ENCODE measurements at places on chromosomes 3 and 15.

DNA sequence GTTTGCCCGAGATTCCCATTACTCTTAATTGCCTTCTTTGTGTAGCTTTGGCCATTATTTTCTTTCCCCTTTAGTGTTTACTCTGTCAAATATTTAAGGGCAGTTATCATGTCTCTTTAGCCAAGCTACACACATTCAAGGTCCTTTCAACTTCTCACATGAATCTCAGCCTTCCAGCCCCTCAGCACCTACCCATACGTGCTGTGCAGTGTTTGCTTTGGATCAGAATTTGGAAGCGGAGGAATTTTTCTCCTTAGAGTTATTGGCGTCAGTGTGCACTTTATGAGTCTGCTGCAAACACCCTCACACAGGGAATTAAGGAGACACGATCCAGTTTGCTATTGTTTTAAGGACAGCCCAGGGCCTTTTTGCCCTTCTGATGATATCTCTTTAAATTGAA, 231.6 kb downstream of the CACNA2D3 start:
- no peak for DNase-seq

DNA sequence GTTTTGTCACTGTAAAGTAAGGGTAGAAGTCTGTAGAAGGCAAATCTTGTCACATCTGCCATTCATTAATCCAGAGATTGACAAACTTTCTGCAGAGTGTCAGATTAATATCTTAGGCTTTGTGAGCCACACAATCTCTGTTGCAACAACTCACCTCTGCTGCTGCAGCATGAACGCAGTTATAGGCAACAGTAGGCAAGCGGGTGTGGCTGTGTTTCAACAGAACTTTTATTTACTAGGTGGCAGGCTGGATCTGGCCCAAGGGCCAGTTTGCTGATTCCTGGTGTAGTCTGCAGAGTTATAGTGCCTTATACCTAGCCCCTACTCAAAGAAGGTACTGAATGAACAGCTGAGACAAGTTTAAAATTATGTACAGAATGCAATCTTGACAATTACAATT, 396.7 kb downstream of the FOXP1 start:
- no peak for DNase-seq

- DNase-seq, result no peak
These were observed 148.9 kb upstream of the PEX5L start for GRCh38 chr3:180185650-180186049.

GRCh38 chr15:43991206-43991605, 164.4 kb downstream of the WDR76 start:
- DNase-seq, result no peak

GRCh38 chr15:87394676-87395075, 861.9 kb downstream of the NTRK3 start:
- no peak for DNase-seq

DNA sequence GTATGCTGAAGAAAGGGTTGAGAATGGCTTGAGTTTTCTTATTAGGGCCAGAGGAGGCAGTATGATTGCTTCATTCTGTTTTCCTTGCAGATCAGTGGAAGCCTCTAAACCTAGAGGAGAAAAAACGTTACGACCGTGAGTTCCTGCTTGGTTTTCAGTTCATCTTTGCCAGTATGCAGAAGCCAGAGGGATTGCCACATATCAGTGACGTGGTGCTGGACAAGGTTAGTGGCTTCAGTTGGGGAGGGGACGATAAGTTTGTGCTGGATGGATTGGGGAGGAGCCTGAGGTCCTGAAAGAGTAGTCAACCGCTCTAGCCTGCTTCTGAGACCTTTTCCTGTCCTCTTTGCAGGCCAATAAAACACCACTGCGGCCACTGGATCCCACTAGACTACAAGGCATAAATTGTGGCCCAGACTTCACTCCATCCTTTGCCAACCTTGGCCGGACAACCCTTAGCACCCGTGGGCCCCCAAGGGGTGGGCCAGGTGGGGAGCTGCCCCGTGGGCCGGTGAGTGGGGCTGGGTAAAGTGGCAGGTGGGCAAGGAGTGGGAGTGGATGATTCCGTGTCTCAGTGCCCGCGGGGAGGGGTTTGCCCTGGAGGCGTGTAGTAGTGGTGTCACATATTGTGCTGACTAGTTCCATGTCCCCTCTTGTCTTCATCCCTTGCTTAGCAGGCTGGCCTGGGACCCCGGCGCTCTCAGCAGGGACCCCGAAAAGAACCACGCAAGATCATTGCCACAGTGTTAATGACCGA, 8.5 kb downstream of the EIF4G1 start:
- no peak for DNase-seq

DNA sequence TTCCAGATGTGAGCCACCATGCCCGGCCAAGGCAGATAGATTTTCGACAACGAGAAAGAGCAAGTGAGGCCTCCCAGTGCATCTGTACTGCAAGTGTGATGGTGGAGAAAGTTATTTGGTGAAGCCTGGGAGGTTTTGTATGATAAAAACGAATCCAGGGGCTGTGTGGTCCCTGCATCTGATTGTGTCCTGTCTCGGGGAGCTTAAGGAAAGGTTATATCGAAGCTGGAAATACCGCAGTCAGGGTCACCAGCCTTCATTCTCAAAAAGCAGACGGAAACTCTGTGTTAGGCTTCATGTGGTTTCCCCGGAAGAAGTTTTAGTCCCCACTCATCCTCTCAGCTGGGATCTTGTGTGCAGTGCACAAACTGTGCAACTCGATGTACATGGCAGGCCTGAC, 3.4 kb downstream of the MINDY4B start:
- no peak for DNase-seq

GRCh38 chr3:42983927-42984326, 4.8 kb downstream of the GASK1A start:
- DNase-seq, result no peak

DNA sequence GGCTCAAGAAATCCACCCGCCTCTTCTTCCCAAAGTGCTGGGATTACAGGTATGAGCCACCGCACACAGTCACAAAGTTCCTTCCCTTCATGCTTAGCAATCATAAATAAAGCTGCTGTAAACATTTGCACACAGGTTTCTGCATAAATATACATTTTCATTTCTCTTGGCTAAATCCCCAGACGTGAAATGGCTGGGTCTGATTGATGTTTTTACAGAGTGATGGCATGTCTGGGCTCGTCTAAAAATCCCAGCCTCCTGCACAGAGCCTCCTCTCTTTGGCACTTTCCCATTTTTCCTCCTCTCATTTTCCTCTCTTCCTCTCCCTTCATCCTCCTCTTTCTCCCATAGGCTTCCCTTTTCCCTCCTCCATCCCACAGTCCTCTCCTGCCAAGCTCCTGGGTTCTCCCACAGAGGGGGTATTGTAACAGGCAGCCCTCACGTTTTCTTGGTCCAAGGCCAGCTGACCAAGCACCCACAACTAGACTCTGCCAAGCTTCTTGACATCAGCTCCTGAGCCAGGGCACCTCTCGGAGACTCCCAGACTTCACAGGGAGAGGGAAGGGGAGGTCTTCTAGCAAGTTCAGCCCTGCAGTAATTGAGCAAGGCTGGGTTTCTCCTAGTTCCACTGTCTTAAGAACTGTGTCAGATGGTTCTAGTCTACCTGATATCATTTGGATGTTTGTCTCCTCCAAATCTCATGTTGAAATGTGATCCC, 10.5 kb upstream of the PLA2G4E start:
- no peak for DNase-seq

DNA sequence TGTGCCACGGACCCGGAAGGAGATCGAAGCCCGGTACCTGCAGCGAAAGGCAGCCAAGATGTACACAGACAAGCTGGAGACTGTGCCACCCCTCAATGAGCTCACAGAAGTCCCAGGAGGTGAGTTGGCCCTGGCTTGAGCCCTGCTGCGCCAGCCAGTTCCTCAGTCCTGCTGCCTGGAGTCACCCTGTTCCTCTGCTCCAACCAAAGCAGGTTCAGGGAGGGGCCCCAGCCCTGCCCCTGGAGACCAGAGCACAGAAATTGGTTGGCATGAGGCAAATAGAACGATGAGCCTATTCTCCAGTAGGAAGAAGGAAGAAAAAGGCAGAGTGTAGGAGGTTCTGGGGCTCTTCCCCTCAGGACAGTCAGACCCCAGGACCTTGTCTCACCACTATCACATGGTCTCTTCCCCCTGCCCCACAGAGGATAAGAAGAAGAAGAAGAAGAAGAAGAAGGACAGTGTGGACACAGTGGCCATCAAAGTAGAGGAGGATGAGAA, 8.0 kb downstream of the TMIE start:
- no peak for DNase-seq

GRCh38 chr3:173796890-173797289, 399.3 kb downstream of the NLGN1 start:
- no peak for DNase-seq

DNA sequence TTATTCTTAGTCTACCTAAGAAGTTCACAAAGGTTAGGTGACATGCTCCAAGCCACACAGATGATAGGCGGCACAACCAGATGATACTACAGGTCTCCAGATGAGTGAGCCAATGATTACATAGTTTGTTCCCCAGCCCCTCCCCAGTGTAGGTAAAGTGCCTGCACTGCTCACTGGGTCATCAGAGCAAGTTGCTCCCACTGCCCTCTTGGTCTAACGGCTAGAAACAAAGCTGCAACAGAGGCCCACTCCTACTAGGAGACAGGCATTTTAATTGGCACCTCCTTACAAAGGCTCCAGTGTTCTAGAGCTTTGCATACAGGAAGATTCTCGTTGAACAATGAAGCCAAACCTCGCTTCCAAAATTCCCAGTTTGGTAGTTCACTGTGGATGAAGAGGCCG, 47.3 kb downstream of the TMEM44 start:
- no peak for DNase-seq

- no peak for DNase-seq
These were observed 12.6 kb downstream of the CEP152 start for GRCh38 chr15:48798319-48798718.

DNA sequence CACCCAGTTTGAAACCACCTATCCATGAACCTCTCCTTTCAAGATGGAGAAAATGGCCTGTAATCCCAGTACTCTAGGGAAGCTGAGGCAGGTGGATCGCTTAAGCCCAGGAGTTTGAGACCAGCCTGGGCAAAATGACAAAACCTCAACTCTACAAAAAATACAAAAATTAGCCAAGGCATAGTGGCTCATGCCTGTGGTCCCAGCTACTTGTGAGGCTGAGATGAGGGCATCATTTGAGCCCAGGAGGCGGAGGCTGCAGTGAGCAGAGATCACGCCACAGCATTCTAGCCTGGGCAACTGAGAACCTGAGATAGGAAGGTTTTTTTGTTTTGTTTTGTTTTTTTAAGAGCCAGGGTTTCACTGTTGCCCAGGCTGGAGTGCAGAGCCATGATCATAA, 5.4 kb downstream of the TKT start:
- DNase-seq, result no peak

GRCh38 chr3:52055537-52056351, 627 bp downstream of the DUSP7 start:
- peak; percentile 17 for DNase-seq

- DNase-seq, result no peak
These were observed 40.1 kb downstream of the CBLB start for GRCh38 chr3:105828703-105829102.

DNA sequence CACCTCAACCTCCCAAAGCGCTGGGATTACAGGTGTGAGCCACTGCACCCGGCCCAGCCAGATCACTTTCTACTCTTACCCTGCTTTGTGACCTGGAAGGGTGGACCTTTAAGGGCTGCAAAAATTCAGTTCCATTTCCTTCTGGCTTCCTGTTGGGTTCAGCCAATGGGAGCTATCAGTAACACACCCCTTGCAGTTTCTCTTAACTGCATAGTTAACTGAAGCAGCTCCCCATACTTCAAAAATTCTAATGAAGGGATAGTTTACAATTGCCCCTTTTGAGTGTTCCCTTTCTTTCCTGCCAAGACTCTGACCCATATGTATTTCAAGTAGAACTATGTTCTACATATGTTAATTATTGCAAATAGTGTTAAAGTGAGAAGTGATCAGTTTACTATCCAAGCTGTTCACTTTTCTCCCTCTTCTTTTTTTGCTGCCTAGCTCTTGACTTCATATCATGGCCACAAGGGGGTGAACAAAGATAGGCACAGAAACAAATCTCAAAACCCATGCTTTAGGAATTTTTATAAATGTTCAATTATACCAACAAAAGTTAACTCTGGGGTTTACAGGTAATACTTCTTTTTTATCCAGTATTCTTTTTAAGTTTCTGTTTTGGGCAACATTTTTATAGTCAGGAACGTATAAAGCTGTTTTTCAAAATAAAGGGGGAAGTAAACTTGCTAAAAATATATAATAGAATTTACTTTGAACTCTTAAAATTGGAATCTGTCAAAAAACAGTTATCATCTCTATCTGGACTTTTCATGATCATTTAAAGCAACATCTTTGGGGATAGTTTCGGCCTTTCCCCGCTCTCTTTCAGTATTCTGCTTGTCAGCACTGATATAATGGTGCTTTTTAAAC, 8.1 kb downstream of the PGBD4 start:
- DNase-seq, result no peak

DNA sequence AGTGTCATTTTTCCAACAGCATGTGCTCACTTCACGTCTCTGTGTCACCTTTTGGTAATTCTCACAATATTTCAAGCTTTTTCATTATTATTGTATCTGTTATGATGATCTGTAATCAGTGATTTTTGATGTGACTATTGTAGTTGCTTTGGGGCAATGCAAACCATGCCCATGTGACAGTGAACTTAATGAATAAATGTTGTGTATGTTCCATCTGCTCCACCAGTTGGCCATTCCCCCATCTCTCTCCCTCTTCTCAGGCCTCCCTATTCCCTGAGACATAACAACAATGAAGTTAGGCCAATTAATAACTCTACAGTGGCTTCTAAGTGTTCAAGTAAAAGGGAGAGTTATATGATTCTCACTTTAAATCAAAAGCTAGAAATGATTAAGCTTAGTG, 32.5 kb upstream of the TBC1D23 start:
- DNase-seq, result no peak

- DNase-seq, result no peak
These were observed 12.2 kb downstream of the SUCLG2 start for GRCh38 chr3:67642190-67642589.

GRCh38 chr3:33590541-33590940, 127.5 kb downstream of the CLASP2 start:
- no peak for DNase-seq

DNA sequence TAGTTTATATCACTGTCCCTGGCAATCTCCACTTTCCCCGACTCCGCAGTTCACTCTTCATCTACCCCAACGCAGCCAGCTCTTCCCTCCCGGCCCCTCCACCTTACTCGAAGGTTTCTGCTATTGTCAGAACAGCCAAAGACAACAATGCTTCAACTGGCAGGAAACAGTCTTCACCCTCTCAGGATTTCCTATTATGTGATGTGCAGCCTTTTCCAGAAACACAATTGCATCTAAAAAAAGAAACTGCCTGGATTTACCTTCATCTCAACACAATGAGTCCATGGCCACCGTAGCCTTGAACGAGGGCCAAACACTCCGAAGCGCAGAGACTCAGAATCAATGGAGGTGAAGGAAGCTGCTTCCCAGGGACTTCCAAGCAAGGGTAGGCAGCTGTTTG, 182.1 kb upstream of the TSC22D2 start:
- DNase-seq, result no peak

DNA sequence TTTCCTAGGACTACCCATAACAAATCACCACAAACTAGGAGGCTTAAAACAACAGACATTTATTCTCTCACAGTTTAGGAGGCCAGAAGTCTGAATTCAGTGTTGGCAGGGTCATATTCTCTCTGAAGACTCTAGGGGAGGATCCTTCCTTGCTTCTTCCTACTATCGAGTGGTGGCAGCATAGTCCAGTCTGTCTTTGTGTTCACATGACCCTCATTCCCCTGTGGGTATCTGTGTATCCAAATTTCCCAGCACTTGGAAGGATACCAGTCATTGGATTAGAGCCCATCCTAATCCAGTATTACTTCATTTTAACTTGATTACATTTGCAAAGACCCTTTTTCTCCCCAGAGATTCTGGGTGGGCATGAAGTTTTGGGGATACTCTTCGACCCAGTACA, 63.8 kb downstream of the GMPS start:
- no peak for DNase-seq
